ENCODE measurements at places on chromosomes 4 and X.

GRCh38 chr4:151165205-151166000 lies 66.0 kb downstream of the RPS3A start:
- peak overlapping the region; percentile 49 for H3K27ac ChIP-seq
- no peaks in the 10 kb centered on the region for H3K4me1 ChIP-seq
- no peak overlapping the region for H3K4me3 ChIP-seq
- no peaks in the 10 kb centered on the region for H3K36me3 ChIP-seq
- H3K27me3 ChIP-seq: no peaks in the 10 kb centered on the region
- DNase-seq: no peak

DNA sequence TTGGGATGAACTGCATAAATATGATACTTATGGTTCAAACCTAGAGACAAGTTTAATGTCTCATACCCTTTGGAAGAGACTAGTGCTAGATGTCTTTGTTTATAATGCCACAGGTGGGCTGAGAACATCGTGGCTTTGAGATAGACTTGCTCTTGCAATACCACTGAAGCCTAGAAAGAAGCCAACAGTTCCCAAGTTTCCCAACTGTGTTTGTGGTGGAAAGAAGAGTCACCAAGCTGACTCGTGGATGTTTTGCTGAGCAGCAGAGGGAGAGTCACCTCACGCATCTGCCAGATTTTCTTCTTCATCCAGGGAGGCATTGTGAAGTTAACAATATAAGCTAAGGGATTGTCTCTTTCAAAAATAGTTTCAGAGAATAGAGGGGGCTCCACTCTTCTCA lies 1076.2 kb downstream of the C4orf33 start:
- H3K27ac ChIP-seq: no peak overlapping the region
- no peaks in the 10 kb centered on the region for H3K36me3 ChIP-seq
- H3K4me3 ChIP-seq: no peak overlapping the region
- no peaks in the 10 kb centered on the region for H3K27me3 ChIP-seq

DNA sequence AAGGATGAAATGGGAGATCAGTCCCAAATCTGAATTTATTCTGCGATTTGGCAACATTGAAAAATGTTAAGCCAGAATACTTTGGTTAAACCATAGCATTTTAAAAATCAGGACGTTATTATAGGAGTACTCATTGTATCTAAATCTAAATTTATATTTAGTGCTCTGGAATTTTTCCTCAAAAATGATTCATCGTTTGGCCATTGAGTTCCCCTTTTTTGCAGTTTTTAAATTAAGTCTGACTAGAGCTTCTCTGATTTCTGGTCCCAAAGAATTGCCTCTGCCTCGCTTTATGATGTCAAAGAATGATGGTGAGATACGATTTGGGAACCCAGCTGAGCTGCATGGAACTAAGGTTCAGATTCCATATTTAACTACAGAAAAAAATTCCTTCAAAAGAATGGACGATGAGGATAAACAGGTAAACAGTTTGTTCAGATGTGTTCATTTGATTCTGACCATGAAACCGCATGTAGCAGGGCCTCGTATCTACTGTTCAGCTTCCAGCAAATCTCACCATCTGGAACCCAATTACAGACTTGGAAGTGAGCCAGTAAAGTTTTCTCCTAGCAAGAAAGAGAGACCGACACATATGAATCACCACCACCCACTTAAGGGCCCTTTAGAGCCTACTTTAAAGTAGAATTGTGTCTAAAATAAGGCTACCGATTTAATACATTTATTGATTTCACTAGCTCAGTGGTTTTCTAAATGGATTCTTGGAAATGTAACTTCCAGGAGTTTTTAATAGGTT lies 75.6 kb downstream of the REPS2 start:
- H3K27ac ChIP-seq: no peak overlapping the region
- H3K27me3 ChIP-seq: no peaks in the 10 kb centered on the region
- no peaks in the 10 kb centered on the region for H3K4me1 ChIP-seq
- no peak overlapping the region for H3K4me3 ChIP-seq
- no peaks in the 10 kb centered on the region for H3K36me3 ChIP-seq
- DNase-seq: no peak

DNA sequence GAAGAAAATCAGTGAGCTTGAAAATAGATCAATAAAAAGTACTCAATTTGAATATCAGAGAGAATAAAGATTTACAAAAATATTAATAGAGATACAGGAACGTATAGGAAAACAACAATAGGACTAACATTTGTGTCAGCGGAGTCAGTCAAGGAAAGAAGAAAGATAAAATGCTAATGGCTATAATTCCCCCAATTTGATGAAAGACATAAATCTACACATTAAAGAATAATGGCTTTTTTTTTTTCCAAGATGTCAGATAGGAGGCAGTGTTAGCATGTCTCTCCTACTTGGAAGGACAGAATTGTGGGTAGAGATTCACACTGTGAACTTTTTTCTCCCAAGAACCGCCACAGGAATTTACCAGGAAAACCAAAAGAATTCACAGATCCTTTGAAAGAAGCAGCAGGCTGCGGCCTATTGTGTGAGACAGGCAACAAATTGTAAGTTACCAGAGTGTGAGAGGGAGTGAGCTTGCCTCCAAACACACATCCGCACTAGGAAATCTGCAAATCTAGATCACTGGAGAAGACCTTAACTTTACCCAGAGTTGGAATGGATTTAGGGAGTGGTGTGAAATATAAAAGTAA lies 249.9 kb downstream of the PRDM5 start:
- no peak for DNase-seq
- no peaks in the 10 kb centered on the region for H3K27me3 ChIP-seq
- H3K36me3 ChIP-seq: no peaks in the 10 kb centered on the region
- no peak overlapping the region for H3K4me3 ChIP-seq
- no peak overlapping the region for H3K27ac ChIP-seq

DNA sequence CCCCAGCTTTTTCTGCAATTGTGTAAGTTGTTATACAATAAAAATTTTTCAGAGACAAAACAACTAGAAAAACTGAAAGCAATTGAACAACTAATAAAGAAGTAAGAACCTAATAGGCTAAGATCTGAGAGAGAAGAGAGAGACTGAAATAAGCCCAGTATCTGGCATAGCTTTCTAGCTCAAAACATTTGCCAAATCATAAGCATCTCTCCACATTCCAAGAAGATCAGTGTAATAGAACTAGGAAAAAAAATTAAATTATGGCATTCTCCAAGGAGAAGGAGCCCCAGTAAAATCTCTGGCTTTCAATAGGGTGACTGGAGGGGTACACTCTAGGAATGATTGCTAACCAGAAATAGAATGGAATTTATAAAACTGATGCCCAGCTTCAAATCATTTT lies 19.0 kb upstream of the PPP3CA start:
- no peaks in the 10 kb centered on the region for H3K4me1 ChIP-seq
- no peak overlapping the region for H3K4me3 ChIP-seq
- no peak for DNase-seq
- no peaks in the 10 kb centered on the region for H3K36me3 ChIP-seq
- no peak overlapping the region for H3K27ac ChIP-seq

DNA sequence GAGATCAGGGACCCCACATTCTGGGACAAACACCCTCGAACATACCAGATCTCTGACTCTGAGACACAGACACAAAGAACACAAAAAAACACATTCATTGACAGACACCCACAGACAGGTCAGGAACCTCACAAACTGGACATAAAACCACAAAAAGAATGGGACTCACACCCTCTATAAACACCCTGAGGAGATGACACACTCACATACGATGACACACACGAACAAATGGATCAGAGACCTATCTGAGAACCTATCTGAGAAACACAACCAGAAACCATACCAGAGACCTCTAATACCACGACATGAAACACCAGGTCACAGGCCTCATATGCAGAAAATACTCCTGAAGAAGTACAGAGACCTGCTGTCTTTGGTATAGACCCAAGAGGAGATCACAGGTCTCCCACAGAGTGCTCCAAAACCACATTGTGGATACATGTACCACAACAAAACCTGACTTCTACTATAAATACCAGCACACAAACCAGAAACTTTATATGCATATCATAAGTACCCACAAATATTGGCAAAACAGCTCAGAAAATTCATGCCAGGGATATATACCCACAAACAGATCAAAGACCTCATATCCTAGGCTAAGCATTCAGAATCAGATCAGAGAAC lies 19.5 kb downstream of the SUV39H1 start:
- no peak overlapping the region for H3K4me3 ChIP-seq
- no peaks in the 10 kb centered on the region for H3K4me1 ChIP-seq
- H3K27me3 ChIP-seq: no peaks in the 10 kb centered on the region
- no peaks in the 10 kb centered on the region for H3K36me3 ChIP-seq

DNA sequence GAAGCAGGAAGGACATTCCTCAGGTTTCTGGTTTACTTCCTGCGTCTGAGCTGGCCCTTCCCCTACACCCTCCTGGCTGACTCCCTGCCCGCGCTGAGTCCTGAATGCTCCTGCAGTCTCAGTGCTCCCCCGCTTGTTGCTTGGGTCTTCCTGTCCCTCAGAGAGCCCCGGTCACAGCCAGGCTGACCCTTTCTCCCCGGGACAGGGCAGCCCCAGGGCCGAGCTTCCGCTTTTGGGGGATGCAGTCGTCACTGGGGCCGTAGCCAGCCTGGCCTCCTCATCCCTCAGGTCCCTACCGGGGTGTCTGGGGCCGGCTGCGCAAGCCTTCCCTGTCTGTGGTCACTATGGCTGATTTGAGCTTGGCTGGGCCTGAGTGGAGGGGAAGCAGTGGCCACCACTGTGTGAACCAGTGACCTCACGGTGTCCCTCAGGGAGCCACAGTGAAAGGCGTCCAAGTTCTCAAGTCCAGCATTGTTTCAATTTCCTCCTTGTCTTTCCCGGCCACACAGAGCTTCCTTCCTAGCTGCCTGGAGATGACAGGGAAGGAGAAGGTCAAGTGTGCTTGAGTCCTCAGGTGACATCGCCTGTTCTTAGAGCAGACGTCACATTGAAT lies 34.1 kb upstream of the ASMTL start:
- H3K4me1 ChIP-seq: no peaks in the 10 kb centered on the region
- H3K27ac ChIP-seq: no peak overlapping the region
- H3K27me3 ChIP-seq: no peaks in the 10 kb centered on the region
- no peak overlapping the region for H3K4me3 ChIP-seq

- no peaks in the 10 kb centered on the region for H3K4me1 ChIP-seq
- H3K4me3 ChIP-seq: no peak overlapping the region
- H3K27me3 ChIP-seq: no peaks in the 10 kb centered on the region
- DNase-seq: no peak
- no peak overlapping the region for H3K27ac ChIP-seq
Observed at GRCh38 chr4:37726666-37727065, 40.5 kb upstream of the RELL1 start.

DNA sequence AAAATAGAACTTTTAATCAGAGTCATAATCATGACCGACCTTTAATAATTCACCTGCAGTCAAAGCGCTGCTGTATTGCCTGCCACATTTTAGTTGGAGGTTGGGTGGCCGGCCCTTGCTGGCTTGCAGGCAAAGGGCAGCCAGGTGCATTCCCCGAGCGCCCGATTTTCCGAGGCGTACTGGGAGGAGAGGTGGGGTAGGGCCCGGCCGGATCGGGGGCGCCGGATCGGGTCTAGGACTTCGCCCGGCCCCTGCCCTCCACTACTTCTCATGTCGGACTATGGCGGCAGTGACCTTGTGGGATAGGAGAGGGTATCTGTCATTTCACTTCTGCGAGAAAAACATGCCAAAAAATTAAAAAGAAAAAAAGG lies 2.5 kb upstream of the RS1 start:
- peak overlapping the region; percentile 62 for H3K27ac ChIP-seq
- peak; percentile 28 for DNase-seq
- H3K4me3 ChIP-seq: peak overlapping the region; percentile 59
- no peaks in the 10 kb centered on the region for H3K4me1 ChIP-seq

DNA sequence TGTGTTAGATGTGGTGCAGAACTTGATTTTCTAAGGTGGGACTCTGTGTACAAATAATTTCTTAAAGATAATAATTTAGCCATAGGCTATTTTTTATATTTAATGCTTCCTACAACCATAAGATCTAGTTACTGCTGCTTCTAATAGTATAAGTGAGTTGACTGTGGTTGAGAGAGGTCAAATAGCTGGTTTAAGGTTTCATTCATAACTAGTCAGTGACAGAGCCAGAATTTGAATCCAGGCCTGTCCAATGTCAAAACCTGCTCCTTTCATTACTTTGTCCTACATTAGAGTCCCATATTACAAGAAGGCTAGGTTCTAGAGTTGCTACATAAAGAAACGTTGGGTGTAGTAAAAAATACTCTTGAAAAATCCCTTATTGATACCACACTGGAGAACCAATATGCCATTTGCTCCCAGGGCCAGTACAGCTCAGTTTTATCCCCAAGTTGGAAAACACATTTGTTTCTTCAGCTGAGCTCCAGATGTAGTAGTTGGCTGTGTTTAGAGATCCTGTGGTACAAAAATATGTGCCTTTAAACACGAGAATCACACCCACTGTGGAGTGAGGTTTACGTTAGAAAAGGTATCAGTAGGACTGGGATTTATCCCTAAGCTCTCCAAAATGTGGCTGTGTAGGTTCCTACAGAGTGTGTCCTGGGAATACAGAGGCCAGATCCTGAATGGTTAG lies 84.3 kb downstream of the REPS2 start:
- no peaks in the 10 kb centered on the region for H3K4me1 ChIP-seq
- DNase-seq: no peak
- no peaks in the 10 kb centered on the region for H3K27me3 ChIP-seq
- H3K4me3 ChIP-seq: no peak overlapping the region

DNA sequence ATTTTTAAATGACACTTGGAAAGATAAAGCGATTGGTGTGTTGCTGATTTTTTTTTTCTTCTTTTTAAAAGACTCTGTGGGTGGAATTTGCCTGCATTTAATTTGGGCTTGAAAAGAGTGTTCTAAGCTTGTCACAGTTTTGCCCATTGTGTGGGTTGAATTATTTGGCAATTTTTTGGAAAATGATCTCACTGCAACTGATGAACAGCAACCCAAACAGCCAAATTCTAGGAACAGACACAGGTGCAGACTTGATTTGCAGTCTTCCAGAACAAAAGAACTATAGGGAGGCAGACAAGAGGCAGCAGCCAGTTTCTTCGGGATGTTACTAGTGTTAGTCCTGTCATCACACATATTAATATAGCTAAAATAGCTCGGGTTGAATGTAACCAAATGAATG lies 40.5 kb downstream of the CASP6 start:
- no peaks in the 10 kb centered on the region for H3K4me1 ChIP-seq
- no peak for DNase-seq

DNA sequence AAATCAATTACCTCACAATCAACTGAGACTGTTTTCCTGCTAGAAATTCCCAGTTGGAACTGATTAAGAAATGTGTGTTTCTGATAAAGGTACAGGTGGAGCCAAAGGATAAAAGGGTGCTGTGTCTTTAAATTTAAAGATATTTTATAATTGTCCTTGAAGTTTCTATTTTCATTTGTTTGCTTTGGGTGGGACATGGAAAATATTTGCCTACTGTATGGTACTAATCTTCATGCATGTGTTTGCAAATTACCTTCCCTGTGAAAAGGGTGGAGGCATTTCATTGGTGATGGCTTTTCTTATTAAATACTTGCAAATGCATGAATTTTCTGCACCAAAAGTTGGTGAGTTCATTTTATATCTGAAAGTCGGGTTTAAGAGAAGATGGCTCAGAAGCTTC lies 215.9 kb downstream of the RELL1 start:
- no peaks in the 10 kb centered on the region for H3K27me3 ChIP-seq
- H3K36me3 ChIP-seq: no peaks in the 10 kb centered on the region
- no peaks in the 10 kb centered on the region for H3K4me1 ChIP-seq
- H3K27ac ChIP-seq: no peak overlapping the region

GRCh38 chr4:1833307-1834046 lies 22.5 kb downstream of the LETM1 start:
- no peak overlapping the region for H3K4me3 ChIP-seq
- no peak for DNase-seq
- no peaks in the 10 kb centered on the region for H3K36me3 ChIP-seq
- H3K4me1 ChIP-seq: no peaks in the 10 kb centered on the region
- H3K27ac ChIP-seq: no peak overlapping the region
- H3K27me3 ChIP-seq: no peaks in the 10 kb centered on the region
